A549 treated with ZK216348 at 1 μM for 4 hours (cell line): ENCODE measurements at places on chromosomes 2 and 18. TPM values are rescaled to one million over a fixed set of nuclear protein-coding genes. Genes with fewer than 3 reads are reported as not detected.

The UGT1A6 gene
- 0.65 to 1.6 TPM (median 1.0 TPM) in 5 replicates for total RNA-seq

The FOXD4L1 gene
- 0.25 to 0.50 TPM (median 0.28 TPM) in 5 replicates for total RNA-seq

The TRABD2A gene
- total RNA-seq: 7.9 to 12.9 TPM (median 12.4 TPM) in 5 replicates

The G6PC2 gene
- total RNA-seq: not detected in 5 replicates
